ENCODE measurements at places on chromosomes 12 and 14.

DNA sequence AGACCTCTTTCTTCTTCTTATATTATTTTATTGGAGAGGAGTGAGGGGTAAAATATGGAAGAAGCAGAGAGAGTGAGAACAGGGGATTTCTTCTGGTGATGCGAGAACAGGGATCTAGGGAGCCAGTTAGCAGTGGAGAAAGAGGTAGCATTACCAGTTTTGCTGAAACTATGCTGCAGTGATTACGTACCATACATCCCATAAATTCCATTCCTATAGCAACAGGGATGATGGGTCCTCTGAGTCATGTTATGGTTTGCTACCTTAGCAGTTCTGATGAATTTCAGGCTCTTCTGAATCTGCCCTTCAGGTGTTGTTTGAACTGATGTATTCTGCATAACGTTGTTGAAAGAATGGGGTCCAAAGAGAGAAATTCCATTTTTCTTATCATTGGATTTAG, 625.4 kb upstream of the LRFN5 start:
- peak; percentile 49 for DNase-seq

- DNase-seq, result no peak
Observed at GRCh38 chr12:47844264-47845019, 24.7 kb upstream of the HDAC7 start.

GRCh38 chr14:90805662-90806540, 10.3 kb downstream of the TTC7B start:
- DNase-seq, result no peak

- peak; percentile 63 for DNase-seq
Observed at GRCh38 chr12:53869500-53869899, 69.1 kb upstream of the HOXC13 start.

DNA sequence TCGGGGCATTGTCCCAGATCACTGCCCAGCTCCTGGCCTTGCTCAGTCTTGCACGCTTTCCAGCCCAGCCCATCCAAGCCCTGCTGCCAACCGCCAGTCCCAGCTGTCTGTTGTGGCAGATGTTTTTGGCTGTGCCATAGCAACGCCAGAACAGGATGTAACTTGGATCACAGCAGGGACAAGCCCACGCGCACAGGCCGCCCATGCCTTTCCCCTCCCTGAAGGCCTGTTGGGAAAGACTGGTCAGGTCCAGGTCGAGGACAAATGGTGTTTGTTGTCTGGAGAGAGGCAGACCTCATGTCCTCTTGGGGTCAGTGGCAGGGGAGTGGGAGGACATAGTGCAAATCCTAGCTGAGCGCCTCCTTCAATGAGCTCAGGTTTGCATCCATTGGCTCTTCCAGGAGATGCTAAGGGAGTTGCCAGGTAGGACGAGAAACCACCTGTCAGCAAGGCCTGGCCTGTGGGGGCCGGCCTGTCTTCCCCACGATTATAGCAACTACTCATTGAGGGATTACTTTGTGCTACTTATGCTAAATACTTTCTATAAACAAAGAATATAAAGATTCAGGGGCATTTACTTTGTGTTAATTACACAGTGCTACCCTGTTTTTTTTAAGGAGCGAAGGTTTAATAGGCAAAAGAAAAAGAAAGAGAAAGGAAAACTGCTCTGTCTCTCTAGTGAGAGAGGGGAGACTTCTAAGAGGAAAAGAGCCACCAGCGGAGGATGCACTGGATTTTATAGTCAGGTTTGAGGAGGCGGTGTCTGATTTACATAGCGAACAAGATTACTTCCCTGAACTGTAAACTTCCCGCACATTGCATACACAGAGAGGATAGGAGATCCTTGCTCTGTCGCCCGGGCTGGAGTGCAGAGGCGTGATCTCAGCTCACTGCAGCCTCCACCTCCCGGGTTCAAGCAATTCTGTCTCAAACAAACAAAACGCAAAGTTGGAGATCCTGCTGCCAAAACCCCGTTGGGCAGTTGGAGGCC, 42.8 kb upstream of the CORO1C start:
- peak; percentile 58 for DNase-seq

- no peak for DNase-seq
Observed at GRCh38 chr12:118448341-118448740, 72.0 kb downstream of the SUDS3 start.

DNA sequence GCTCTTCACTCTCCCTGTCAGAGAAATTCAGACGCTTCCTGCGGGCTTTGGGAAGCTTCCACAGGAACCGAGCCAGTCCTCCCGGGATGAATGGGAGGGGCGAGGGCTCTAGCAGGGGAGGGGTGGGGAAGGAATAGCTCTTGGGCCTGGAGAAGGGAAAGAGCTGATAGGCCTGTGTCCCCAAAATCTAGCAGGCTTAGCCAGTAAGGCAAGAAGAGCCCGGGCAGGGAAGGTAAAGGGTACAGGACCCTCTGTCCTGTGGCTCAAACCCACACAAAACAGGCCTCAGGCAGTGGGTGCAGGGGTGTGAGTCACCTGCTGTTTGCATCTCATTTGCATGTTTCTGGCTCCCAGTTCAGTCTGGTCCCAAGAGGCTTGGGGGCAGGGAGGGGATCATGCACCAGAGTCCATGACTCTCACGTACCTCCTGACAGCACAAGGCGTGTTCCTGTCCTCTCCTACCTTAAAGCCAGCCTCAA, 8.7 kb upstream of the SMUG1 start:
- peak; percentile 85 for DNase-seq

- peak; percentile 73 for DNase-seq
Observed at GRCh38 chr12:54439521-54440255, 20.6 kb upstream of the ITGA5 start.

DNA sequence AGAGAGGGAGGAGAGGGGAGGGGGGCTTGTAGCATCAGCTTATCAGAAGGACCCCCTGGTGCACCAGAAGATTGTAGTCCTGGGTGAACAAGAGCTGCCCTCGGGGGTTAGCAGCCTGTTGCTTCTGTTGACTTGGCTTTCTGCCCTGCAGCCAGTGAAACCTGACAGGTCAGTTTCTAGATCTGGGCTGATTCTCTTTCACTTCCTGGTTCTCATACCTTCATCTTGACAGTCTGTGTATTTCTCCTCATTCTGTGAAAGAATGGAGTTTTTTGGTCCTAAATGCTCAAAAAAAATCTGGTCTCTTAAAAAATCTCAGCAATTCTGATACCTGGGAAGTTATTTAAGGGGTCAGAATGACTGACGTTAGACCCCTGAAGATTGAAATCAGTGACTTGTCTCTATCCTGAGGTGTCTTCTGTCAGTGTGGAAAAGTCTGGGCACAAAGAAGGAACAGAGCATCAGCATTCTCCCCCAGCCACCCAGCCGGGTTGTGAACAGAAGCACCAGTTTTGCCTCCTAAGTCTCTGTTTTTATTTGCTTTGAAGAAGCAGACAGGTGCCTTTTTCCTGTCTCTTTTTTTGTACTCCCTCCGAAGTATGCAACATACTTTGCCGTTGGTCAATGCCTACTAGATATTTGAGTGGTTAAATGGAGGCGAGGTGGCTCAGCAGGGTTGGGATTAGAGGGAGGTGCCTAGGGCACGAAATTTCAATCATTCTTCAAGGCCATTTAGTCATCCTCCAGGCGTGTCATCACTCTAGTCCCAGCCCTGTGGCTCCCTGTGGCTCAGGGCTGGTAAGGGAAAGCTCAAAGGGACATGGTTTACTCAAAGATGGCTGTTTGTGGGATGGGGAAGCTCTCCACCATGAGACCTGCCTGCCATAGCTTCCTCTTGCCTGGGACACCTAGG, 24.0 kb downstream of the TTC9 start:
- peak; percentile 53 for DNase-seq

DNA sequence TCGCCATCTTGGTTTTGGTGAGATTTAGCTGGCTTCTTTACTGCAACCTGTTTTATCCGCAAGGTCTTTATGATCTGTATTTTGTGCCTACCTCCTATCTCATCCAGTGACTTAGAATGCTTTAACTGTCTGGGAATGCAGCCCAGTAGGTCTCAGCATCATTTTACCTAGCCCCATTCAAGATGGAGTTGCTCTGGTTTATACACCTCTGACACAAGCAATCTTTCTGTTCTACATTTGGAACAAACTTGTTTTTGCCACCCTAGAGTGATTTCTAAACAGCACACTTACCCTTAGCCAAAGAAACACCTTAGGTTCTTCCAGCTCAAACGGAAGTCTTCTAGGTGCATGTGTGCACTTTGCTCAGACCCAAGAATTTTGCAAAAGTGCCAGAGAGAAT, 122.3 kb downstream of the CCDC60 start:
- DNase-seq, result no peak

GRCh38 chr14:90797451-90797850, 18.8 kb downstream of the TTC7B start:
- DNase-seq, result no peak

DNA sequence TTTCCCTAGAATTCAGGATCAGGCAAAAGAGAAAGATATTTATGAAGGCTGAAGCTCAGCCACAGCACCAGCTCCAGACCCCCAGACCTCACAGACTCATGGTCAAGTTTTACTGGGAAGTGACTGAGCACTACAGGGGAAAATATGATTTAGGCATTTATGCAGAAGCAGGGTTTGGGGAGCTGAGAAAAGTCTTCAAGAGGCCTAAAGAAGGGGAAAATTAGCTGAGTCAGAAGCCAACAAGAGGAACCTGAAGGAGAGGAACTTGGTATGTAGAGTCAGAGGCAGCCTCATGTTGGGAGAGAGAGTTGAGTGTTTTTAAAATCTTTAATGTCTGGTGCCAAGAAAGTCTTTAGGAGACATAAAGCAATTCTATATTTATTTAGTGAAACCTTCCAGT, 63.0 kb downstream of the FOS start:
- DNase-seq, result no peak

Measured in MCF 10A (cell line).